Fibroblast of skin of back (primary cell): ENCODE measurements at places on chromosomes 1 and 21.

DNA sequence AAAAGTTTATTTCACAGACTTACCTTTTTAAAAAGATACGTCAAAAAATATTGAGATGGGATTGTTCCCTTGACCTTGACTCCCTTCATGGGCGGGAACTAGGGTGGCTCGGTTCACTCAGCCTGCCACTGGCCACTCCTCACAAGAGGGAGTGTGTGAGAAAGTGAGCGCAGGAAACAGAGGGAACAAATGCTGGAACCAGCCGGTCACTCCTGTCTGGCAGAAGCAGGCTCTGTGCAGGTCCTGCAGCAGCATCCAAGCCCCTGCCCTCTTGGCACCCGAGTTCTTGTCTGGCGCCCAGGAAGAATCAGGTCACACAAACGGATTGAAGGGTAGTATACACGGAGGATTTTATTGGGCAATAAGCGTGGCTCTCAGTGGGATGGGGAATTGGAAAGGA is 58.9 kb downstream of the ZNF648 start:
- DNase-seq = no peak

DNA sequence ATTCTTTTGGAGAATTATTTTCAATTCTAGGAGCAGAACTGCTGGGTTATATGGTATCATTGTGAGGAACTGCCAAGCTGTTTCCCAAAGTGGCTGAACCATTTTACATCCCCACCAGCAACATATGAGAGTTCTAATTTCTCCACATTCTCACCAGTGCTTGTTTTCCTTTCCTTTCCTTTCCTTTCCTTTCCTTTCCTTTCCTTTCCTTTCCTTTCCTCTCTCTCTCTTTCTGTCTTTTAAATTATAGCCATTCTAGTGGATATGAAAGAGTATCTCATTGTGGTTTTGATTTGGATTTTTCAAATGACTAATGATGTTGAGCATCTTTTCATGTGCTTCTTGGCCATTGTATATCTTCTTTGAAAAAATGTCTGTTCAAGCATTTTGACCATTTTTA is 45.3 kb downstream of the RUNX3 start:
- DNase-seq = no peak

DNA sequence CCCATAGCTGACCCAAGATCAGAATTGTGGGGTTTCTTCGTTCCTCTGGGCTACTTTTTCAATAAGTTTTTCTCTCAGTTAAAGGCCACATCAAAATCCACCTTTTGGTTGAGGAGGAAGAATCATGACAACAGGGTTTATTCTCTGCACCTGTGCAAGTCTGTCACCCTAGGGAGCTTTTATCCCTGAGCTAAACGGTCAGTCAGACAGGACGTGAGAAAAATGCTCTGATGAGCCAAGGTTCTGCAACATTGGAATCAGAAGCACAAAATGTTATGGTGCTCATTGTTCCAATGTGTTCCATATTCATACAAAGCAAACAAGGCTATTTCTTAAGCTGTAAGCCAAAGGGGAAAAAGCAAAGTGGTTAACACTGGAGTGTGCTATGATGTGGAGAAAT is 7.4 kb upstream of the ERICH3 start:
- no peak for DNase-seq

DNA sequence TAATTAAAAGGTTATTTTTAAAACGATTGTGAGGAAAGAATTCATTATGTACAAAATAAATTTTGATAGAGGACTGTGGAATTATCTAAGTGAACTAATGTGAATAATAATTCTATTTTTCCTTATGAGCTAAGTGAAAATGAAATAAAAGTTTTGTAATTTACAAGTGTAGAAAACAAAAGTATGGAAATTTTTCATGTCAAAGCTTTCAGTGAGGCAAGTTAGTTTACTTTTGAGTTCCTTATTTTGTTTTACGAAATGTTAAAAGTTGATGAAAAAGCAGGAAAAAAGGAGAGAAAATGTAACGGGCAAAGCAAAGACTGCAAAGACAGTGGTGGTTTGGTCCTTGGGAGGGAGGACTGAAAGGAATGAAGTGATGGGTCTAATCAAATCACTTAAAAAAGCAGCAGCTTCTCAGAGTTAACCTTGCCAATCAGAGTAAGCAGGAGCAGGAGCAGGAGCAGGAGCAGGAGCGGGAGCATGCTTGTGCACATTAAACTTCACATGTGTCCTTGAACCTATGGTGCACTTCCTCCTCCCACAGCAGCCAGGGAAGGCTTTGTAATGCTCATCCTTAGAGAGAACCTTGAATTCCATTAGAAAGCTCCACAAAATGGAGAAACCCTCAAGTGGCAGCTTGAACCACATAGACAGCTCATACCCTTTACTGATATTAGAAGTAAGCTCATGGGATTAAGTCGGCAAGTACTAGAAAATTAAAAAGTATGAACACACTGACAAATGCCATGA is 133.4 kb downstream of the LHX4 start:
- DNase-seq = no peak

GRCh38 chr1:240522122-240522822 is 89.7 kb downstream of the GREM2 start:
- DNase-seq = no peak

- no peak for DNase-seq
Measured at GRCh38 chr1:31752258-31752657, 11.9 kb downstream of the ADGRB2 start.

GRCh38 chr1:17065666-17066065 is 11.8 kb upstream of the SDHB start:
- DNase-seq = no peak

- DNase-seq = no peak
Measured at GRCh38 chr1:29809446-29810120, 573.3 kb downstream of the PTPRU start.

DNA sequence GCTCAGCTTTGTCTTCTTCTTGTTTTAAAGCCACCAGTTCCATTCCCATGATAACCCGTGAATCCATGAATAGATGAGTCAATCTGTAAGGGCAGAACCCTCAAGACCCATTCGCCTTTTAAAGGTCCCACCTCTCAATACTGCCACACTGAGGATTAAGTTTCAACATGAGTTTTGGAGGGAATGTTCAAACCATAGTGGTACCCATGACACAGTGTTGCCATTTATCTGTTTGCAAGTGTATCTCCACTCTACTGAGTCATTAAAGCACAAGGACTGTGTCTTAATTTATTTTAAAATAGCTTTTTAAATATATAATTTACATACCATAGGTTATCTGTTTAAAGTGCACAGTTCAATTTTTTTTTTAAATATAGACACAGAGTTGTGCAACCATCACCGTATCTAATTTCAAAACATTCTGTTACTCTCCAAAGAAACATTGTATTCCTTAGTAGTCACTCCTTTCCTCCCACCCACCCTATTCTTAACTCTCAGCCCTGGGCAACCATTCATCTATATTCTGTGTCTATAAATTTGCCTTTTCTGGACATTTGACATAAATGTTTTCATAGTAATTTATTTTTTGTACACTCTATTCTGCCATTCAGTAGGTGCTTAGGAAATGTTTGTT is 4.8 kb upstream of the IL24 start:
- DNase-seq = no peak

DNA sequence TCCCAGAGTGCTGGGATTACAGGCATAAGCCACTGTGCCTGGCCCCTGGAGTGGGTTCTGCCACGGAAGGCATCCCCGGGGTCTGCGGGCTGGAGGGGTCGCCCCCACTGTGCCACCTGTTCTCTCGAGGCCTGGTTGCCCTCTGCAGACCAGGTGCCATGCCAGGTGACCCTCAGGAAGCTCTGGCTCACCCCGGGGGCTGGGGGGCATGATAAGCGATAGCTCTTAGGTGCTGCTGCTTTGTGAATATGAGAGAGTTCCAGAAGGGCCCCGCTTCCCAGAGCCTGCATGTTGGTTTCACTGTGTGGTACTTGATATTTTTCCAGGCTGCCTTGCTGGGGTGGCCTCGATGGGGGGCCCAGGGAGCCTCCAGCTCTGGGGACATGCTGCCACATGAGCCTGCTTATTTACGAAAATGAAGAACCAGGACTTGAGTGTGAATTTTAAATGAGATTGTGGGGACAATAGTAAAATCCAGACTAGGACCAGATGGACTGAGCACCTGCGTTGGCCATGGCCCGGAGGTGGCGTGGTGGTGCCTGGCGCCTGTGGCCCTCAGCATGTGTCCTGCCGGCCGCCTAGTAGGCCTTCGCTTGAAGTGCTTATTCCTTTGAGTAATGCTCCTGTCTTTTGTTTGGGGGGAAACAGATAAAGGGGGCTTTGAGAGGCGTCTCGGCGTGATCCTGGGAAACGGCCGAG is 7.3 kb downstream of the SKI start:
- no peak for DNase-seq

DNA sequence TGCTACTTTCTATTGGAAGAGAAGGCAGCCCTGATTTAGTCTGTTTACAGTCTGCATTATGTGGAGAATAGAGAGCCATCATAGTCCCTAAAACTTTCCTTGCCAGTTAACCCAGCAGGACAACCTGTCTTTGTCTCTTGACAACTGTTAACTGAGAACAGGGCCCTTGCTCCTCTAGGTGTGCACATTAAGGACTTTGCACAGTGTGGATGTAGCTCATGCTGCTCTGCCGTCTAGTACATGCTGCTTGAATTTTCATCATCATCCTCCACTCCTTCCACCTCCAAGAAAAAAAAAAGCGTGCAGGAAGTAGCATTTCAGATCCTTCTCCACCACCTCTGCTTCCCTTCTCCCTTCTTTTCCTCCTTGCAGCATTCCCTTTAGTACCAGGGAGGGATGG is 91.5 kb downstream of the PBX1 start:
- DNase-seq = no peak

DNA sequence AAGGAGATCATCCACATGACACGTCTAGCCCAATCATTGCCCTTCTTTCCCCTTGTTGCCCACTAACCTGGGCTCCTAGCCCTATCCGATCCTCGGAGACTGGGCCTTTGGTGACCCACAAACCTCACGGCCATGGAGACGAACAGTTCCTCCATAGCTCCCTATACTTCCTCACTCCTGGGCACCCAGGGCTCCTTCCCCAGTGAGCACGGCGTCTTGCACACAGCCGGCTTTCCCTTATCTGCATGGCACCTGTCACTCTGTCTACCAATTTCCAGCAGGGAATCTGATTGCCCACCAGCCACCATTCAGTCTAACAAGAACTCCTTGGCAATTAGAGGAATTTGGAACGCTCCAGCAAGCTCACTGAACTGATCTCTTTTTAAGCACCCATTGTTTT is 3.1 kb downstream of the GNG4 start:
- no peak for DNase-seq

GRCh38 chr1:247528812-247529474 is 7.3 kb downstream of the OR2C3 start:
- DNase-seq = no peak
